ENCODE measurements at places on chromosomes 2 and 18.

DNA sequence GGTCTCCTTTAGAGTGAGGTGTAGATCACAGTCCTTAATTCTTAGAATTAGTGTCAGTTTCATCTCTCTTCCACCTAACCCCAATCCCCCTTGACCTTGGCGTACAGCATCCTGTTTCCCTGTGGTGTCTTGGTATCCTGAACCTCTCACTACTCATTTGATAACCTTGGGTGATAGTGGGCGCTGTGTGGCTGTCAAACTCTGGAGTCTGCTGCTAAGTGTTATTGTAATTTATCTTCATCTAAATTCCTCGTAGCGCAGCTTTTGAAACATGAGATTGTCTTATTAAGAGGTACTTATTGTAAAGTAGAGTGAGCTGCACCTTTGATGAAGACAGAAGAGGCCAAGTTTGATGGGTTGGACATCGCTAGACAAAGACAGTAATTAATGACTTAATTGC is 222.6 kb upstream of the SPRED2 start:
- no peak for DNase-seq

DNA sequence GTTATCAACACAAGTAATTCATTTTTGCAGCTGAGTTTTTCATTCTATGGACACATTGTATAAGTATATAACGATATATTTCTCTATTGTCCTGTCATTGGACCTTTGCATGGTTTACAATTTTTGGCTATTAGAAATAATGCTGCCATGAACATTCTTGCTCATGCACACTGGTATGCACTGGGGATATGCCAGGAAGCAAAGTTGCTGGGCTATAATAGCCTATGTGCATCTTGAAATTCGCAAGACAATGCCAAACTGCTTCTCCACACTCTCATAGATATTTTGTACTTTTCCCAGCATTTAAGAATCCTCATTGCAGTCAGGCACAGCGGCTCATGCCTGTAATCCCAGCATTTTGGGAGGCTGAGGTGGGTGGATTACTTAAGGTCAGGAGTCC is 852.6 kb upstream of the ID2 start:
- no peak for DNase-seq

DNA sequence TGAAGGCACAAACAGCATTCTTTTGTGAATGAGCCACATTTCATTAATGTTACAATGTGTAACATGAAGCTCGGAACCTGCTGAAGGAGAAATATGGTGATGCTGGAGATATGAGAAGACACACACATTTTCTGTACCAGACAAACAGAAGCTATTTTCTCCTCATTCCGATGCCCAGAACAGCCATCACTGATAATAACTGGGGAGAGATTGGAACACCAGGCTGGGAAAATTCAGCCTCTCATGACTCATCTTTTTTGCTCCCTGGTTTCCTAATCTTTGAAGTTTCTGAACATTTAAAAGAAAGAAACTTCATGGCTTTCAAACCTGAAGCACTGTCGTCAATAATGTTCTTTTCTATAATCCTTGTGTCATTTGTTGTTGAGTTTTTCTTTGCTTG is 110.9 kb downstream of the LYPD6 start:
- DNase-seq: no peak

- no peak for DNase-seq
These were observed 8.7 kb upstream of the GPR155 start for GRCh38 chr2:174495365-174496012.

DNA sequence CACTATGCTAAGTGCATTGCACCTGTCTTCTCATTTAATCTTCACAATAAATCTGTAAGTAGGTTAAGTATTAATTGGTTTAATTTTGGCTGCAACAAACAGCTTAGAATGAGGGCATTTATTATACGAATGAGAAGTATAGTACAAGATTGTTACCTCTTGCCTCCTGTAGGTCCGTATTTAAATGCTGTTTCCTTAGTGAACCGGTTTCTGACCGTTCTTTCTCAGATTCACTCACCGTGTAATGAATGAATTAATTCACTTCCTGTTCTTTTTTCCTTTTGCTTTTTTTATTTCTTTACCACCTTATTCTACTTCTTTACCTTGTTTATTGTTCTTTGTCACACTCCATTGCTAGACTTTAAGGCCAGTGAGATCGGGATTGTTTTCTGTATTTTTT is 153.8 kb upstream of the RASGRP3 start:
- DNase-seq: no peak

- DNase-seq: no peak
These were observed 70.0 kb downstream of the HDAC4 start for GRCh38 chr2:239330836-239331235.

DNA sequence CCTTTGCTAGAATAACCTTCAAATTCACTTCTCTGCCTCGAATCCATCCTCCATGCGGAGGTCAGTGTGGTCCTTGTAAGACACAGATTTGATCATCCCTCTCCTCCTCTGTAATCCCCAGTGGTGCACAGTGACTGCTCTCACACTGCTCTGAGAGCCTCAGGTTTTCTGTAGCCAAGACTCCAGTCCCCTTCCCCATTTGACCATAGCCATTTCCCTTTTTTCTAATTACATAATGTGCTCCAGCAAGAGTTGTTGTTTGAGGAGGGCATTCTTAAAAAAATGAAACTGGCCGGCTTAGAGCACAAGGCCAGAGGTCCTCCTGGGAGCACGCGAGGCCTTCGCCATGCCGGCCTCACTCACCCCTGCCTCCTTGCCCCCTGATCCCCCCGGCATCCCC is 34.7 kb upstream of the LPIN1 start:
- no peak for DNase-seq

DNA sequence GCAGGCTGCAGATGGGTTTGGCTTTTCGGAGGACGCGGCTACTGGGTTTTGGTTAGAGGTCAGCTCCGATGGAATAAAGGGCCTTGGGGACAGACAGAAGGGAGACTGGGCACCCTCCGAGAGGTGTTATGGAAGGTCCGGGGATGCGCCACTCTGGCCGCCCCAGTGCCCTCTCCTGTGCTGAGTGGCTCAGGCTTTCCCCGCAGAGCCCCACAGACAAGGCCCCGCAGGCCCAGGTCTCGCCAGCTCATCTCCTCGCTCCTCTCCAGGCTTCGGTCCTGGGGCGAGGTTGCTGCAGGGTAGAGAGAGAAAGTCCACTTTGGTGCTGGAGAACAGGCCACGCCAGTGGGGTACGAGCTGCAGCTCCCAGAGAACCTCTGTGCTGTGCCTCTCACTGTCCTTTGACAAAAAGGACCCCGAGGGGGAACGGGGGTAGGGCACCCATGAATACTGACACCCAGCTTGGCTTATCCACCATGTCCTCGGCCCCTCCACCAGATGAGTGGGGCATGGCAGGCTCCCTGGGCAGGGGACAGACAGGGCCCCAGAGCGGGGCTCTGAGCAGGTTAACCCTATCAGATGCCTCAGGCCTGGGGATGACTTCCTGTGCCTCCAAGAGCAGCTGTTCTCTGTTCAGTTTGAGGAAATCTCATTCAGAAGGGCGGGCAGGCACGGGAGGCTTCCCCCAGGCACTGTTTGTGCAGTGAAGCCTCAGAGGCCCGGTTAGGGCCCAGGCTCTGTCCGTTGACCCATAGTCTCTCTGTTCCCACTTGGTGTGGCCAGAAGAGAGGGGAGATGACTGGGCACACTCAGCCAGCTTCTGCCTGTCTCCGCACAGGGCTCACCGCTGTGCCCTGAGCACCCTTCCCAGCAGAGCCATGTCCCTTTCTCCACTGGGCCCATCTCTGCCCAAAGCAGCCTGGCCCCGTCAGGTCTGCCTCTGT is 15.7 kb upstream of the CNNM3 start:
- DNase-seq: no peak

DNA sequence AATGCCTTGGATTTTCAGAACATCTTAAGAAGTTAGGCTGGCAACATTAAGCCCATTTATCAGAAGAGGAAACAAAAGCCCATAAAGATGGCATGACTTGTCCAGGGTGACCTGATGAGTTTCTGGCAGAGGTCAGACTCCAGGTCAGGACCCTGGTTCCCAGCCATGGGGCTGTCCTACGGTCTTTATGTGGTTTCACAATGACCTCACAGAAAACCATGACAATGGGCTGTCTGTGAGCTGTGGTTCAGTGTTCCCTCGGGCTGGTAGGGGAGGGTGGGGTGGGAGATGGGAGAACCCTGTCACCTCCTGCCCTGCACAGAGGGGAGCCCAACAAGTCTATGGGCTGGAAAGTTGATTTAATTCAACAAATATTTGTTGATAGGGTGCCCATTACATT is 101.8 kb downstream of the LOXHD1 start:
- no peak for DNase-seq

DNA sequence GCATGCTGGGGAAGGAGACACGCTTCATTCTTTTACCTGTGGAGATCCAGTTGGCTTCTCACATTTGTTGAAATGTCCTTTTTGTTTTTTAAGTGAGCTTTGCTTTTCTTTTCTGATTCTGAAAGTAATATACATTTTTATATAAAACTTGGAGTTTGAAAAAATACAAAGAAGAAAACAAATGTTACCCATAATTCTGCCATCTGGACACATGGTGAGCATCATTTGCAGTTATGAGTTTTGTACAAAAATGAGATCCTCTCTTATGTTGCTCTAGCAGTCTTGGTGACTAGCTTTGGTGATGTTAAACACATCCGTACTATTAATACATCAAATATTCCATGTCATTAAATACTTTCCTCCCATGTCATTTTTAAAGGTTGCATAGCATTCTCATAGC is 101.1 kb upstream of the OTOS start:
- no peak for DNase-seq

- DNase-seq: peak; percentile 27
These were observed 21.9 kb downstream of the MRPL35 start for GRCh38 chr2:86221066-86221684.

- no peak for DNase-seq
These were observed 24.3 kb downstream of the NCOA1 start for GRCh38 chr2:24515335-24515734.

DNA sequence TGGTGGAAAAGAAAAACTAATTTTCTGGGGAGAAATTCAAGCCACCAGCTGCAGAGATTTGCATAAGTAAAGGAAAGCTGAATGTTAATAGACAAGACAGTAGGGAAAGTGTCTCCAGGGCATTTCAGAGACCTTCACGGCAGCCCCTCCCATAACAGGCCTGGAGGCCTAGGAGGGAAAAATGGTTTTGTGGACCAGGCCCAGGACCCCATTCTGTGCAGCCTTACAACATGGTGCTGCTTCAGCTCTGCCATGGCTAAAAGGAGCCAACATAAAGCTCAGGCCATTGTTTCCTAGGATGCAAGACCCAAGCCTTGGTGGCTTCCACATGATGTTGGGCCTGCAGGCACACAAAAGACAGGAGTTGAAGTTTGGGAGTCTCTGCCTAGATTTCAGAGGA is 697.1 kb downstream of the SOCS6 start:
- no peak for DNase-seq

- DNase-seq: no peak
These were observed 110.6 kb downstream of the ABCA12 start for GRCh38 chr2:215027779-215028178.

DNA sequence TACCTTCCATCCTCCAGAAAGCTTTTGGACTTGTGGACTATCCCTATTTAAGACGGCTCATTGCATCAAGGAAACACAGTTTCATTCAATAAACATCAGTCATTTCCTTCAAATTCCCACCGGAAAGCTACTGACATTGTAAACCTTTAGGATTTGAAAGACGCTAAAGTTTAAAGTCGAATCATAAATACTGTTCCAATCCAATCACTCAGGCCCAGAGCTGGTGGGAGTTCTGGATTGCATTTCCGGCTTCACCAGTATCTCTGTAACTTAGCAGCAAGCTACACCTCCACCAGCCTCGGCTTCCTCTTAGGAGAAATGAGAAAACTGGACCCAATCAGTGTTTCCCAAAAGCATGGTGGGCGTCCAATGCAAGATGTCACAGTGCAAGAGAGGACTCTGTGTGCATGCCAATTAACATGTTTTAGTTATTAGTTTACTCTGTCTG is 1.6 kb downstream of the WDFY1 start:
- DNase-seq: no peak

GRCh38 chr18:59357928-59358327 is 1.1 kb downstream of the LMAN1 start:
- no peak for DNase-seq

GRCh38 chr2:120589771-120590608 is 145.7 kb upstream of the GLI2 start:
- DNase-seq: no peak

- no peak for DNase-seq
These were observed 7.2 kb downstream of the PCARE start for GRCh38 chr2:29066997-29067605.

DNA sequence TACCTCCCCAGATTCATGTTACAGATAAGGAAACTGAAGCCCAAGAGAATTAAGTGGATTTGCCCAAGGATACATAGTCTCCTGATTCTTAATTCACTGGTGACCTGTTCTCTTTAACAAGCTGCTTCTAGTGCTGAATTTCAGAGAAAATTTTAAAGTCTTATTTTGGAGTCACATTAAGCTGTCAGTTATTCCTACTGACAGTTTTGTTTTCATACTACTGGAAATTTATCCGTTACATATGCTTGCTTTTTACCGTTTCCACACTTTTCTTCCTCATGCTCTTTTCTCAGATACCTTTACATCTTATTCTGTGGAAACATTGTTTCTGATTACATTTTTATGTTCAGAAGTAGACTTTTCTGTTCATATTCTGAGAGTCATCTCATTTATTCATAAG is 1.3 kb downstream of the MOB4 start:
- DNase-seq: no peak

DNA sequence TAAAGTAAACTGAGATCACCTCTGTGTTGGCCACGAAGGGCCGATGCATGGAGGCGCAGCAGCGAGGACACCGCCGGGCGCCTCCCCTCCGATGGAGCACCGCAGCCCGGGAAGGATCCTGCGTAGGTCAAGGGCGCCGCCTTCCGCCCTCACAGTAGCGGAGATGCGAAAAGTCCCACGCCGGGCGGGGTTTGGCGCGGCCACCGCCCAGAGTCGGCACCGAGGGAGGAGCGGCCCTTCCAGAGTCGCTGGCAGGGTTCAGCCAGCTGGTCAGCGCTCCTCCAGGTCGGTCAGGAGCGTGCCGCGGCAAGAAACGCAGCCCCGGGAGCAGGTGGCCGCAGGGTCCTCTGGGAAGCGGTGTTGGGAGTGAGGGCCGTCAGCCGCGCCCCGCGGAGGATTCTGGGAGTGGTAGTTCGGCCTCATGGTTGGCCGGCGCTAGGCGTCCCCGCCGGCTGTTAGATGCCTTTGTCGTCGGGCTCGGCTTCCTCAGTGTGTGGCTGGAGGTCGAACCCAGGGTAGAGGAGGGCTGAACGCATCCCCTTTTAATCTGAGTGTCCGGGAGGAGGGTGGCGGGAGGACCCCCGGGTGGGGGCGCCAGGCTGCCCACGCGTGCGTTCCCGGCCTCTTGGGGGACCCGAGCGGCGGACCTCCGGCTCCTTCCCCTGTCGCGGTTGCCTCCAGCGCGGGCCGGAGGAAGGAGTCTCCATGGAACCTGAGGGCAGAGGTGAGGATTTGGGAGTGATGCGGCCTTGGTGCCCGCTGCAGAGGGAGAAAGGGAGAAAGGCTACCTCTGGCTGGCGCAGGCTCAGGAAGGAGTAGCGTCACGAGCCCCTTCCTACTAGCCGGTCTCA is at the start of gene ZNF892:
Gene ZNF892, plus strand, starts transcription at position 411 of the 851 bp plus-strand sequence. Its CDS starts 295 bp downstream, at position 706.
- DNase-seq: peak; percentile 71
